ENCODE measurements at places on chromosomes 1 and 21. TPM values are rescaled to one million over a fixed set of nuclear protein-coding genes. Genes with fewer than 3 reads are reported as not detected.

- H3K27me3 ChIP-seq, result no peaks in the 10 kb centered on the region
- no peak for DNase-seq
- H3K4me3 ChIP-seq, result no peak overlapping the region
- H3K4me1 ChIP-seq, result no peaks in the 10 kb centered on the region
Measured at GRCh38 chr1:218591966-218592365, 246.8 kb downstream of the TGFB2 start.

DNA sequence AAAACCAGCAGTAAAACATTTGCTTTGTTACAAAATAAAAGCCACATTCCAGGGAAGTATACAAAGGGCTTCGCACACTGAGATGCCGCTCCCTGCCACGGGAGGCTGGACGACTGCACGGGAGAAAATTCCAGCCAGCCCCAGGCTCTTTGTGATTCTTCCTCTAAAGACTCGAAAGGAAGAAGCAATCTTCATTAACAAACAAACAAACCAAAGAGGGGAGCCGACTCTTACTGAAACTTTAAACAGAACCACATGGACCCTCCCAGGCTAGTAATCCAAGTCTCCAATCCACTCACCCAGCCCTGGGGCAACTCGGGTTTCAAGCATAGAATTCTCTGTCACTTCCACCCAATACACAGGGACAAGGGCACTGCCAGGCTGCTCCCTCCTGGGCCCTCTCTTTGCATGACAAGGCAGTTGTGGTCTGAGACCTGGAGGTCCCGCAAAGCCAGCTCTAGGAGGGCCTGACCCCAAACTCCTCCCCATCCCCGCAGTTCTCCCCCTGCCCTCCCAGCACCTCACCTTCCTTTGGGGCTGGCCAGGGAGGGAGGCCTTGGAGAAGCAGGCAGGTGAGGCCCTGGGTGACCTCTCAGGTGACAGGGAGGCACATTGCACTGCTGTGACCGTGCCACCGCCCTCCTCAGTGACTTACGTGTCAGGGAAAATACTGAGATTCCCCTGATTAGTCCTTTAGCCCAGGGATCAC lies 26.6 kb upstream of the COL18A1 start:
- H3K27ac ChIP-seq, result no peak overlapping the region
- peaks cover 9% of the 10 kb centered on the region for H3K4me1 ChIP-seq

- H3K4me1 ChIP-seq, result no peaks in the 10 kb centered on the region
- no peak overlapping the region for H3K4me3 ChIP-seq
- DNase-seq, result no peak
Measured at GRCh38 chr1:75996196-75996595, 64.0 kb upstream of the ASB17 start.

DNA sequence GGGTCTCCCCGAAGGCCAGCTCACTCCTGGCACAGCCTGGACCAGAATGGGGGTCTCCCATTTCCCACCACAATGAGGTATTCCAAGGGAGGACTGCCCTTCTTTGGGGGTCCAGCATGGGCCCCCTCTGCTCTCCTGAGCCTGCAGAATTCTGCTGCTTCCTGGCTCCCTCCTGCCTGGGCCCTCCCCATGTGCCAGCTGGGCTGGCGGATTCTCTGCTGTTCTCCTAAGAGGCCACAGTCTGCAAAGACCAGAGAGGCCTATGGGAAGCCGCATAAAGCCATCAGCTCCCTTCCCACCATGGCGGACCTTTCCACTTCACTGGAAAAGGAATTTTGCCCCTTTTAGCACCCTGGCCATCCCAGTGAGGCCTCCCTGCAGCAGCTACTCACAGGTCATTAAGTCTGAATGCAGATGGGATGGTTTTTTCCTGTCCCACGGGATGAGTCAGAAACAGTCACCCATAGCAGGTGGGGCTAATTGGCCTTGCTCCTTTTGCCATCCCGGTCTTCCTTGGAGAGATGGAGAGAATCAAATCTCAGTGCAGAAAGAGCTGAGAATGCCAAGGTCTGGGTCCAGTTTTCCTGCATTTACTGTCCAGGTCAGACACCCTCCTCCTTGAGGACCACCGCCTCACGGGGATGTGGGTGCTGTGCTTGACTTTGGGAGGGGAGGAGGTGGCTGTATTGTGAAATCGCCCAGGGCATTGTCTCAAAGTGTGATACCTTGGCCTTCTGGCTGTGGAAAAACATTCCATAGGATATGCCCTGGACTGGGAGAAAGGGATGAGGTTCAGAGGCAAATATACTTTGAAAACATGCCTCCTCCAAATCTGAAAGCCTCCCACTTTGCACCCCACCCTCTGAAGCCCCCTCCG lies 23.2 kb downstream of the MYBPH start:
- H3K27ac ChIP-seq, result no peak overlapping the region
- H3K4me1 ChIP-seq, result peaks cover 5% of the 10 kb centered on the region
- no peaks in the 10 kb centered on the region for H3K36me3 ChIP-seq
- H3K27me3 ChIP-seq, result no peaks in the 10 kb centered on the region

WNT3A gene
- total RNA-seq, result not detected

- DNase-seq, result no peak
- no peak overlapping the region for H3K27ac ChIP-seq
Measured at GRCh38 chr1:17276568-17276967, 27.7 kb downstream of the PADI3 start.

- no peaks in the 10 kb centered on the region for H3K36me3 ChIP-seq
- H3K4me1 ChIP-seq, result peaks cover 15% of the 10 kb centered on the region
- H3K27me3 ChIP-seq, result no peaks in the 10 kb centered on the region
- no peak for DNase-seq
- no peak overlapping the region for H3K4me3 ChIP-seq
Measured at GRCh38 chr1:48080331-48081255, 83.4 kb upstream of the TRABD2B start.

BEND5 gene
- 1.5 TPM for total RNA-seq

Data from tibial nerve (tissue), 4 donors.